ENCODE measurements at places on chromosomes 16 and 17.

GRCh38 chr17:79504181-79504605, 106.7 kb downstream of the RBFOX3 start:
- no peak for DNase-seq

- no peak for DNase-seq
Observed at GRCh38 chr17:14747603-14747950, 446.7 kb downstream of the HS3ST3B1 start.

DNA sequence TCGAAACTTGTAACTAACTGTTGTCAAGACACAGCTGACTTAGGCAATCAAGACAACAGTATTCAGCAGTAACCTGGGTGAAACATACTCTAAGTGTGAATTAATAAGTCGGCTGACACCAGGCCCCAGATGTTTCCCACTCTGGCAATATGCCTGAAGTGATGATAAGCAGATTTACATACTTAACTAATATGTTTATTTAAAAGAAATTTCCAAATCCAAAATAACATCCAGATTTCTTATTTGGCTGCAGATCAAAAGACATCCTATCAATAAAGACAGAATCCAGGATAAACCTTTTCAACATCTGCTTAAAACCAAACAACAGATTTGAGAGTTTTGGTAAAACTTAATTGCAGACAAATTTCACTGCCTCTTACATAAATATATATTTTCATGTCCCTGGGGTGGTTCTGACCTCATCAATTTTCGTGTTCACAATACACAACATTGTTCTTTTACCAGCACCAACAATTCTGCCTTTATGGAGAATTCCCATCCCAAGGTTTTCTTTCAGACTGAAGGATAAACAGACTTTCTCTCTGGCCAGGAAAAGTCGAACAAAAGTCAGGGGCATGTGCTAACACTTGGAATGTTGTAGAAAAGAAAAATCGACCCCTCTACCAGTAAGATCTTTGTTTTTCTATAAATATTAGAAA, 45.1 kb upstream of the TOX3 start:
- DNase-seq, result no peak

DNA sequence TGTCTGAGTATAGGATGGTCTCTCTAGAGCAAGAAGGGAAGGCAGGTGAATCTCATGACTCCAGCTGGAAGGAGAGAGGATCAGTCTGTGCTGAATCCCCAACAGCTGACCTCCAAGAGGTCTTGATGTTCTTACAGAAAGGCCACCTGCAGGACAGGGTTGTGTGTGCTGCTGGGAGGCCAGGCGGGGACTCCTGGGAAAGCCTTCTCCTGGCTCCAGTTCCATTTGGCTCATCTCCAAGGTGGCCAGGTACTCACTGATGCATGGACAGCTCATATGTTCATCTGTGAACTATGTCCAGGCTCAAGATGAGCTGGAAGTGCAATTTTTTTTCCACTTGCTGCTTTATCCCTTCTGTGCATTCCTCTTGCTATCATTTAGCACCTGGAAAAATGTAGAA, 730.2 kb upstream of the RBFOX1 start:
- DNase-seq, result no peak

DNA sequence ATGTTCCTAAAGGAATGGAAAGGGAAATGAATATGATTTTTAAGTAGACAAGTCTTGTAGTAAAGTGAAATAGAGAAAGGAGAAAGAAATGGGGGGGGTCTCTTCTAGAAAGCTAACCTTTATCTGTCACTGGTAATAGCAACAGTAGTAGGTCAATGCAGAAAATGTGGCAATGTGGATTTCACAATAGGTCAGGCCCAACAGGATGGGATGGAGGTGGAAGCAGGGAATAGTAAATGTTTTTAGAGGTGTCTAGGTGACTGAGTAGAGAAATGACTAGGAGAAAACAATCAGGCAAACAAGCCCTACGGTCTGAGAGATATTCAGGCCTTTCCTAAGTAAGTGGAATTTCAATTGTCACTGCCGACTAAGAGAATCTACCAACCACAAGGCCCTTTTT, 6.0 kb upstream of the RSKR start:
- no peak for DNase-seq

- DNase-seq, result no peak
Observed at GRCh38 chr17:56114469-56114868, 38.8 kb upstream of the ANKFN1 start.

DNA sequence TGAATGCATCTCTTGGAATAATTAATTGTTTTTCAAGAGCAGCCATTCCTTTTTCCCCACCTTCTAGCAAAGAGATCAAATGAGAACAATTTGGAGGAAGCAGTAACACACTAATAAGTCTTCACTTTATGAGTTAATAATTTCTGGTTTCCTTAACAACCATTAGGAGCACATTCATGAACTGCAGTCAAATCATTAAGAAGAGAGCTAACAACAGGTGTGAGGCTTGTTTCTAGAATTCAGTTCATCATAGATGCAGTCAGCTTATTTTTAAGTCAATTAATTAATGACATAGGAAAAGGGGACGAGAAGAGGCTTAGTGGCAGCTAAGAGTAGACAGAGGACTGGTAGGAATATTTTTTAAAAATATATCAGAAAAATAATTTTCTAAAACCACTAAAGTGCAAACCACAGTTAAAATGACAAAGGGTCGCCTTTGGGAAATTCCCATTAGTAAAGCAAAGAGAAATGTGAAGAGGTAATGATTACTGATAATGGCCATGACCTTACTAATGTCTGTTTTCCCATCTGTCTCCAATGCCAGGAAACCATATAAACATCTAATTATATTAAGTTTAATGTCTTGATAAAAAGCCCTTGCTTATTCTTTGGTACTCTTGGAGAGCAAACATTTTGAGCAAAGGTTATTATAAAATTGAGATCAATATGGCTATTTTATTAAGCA, 184.2 kb downstream of the KCNJ2 start:
- no peak for DNase-seq
